ENCODE measurements at places on chromosomes 11 and 22. TPM values are rescaled to one million over a fixed set of nuclear protein-coding genes. Genes with fewer than 3 reads are reported as not detected.

The OR8D4 gene
- not detected for total RNA-seq

The PATE2 gene
- total RNA-seq, result not detected

The CHRDL2 gene
- total RNA-seq, result not detected

DNA sequence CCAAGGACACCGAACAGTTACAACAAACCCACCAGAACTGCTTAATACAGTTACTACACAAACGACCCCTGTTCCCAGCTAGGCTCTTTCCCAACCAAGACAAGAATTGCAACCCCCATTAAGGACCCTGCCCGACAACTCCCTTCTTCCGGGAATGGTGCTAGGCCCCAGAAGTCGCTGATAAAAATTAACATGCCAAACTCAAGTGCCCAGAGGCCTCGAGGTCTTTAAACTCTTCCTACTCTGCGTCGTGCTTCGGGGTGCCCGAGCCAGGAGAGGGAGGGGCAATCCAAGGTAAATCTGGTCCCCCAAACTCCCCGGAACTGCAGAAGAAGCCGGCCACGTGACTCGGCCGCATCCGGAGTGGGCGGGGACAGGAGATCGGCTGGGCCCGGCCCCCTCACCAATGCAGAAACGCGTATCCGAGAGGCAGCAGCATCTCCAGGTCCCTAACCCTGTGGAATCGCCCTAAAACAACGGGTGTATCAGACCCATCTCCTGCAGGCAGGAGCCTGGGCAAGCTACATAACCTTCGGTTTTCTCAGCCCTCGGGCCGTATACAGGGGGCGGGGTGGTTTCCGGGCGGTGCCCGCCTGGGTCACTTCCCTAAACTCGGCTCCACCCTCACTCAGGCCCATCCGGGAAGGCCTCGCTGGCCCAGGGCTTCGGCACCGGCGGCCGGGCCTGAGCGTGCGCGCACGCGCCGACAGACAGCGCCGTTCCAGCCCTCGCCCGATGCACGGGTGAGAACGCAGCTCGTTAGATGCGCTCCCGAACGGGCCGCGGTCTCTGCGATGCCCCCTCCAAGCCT is 1.1 kb downstream of the CFL1 start:
- DNase-seq, result peak; percentile 91
- H3K27me3 ChIP-seq, result no peaks in the 10 kb centered on the region
- peaks cover 48% of the 10 kb centered on the region for H3K36me3 ChIP-seq

DNA sequence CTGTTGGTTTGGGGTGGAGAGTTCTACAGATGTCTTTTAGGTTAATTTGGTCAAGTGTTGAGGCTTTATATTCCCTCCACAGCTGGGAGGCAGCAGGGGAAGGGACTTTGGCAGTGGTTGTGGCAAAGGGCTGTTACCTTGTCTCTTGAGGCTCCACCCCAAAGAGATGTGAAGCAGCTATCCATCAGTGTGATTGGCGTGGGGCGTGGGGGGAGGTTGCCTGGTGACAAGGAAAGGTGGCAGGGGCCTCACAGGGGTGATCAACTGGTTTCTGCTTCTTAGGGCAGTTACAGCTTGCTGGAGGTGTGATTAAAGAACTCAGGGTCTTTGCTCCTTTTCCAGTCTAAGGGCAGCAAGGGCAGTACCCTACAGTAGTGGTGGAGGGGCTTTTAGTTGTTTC is 59.3 kb downstream of the FANCF start:
- H3K27me3 ChIP-seq, result no peaks in the 10 kb centered on the region
- no peak for DNase-seq
- no peaks in the 10 kb centered on the region for H3K36me3 ChIP-seq
- no peaks in the 10 kb centered on the region for H3K4me1 ChIP-seq
- no peak overlapping the region for H3K27ac ChIP-seq

- no peaks in the 10 kb centered on the region for H3K4me1 ChIP-seq
- no peaks in the 10 kb centered on the region for H3K36me3 ChIP-seq
- H3K4me3 ChIP-seq, result no peak overlapping the region
- no peak for DNase-seq
These were observed 1060.8 kb downstream of the OPCML start for GRCh38 chr11:132471466-132471865.

DNA sequence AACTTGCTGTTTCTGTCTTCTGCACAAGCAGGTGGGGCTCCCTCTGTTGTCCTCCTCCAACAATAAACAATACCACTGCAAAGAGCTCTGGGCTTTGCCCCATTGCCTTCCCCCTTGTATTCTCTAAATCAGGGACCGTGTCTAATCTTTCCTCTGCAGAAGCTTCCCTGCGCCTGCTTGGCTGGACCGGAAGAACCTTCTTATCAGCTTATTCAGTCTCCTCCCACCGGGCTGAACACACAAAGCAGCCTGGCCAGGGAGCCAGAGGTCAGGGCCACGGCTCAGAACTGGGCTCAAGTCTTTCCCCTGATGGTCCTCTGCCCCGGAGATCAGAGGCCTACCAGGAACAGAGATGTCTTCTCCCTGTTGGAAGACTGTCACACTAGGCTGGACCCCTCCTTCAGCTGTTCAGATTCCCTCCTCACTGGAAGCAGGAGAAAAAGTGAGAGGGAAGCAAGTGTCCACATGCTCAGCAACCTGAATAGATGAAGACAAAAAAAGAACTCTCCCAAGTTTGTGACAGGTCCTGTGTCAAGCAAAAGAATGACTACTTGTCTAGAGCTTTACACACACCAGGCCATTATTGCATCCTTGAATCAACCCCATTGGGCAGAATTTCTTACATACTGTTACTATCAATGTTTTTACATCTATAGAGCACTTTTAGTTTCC is 63.7 kb downstream of the RAB30 start:
- peaks cover 20% of the 10 kb centered on the region for H3K36me3 ChIP-seq
- peak; percentile 85 for DNase-seq
- H3K4me1 ChIP-seq, result peaks cover 88% of the 10 kb centered on the region
- peak overlapping the region; percentile 31 for H3K4me3 ChIP-seq
- H3K27ac ChIP-seq, result peak overlapping the region; percentile 85

- H3K4me3 ChIP-seq, result no peak overlapping the region
- no peak for DNase-seq
- H3K36me3 ChIP-seq, result no peaks in the 10 kb centered on the region
- no peaks in the 10 kb centered on the region for H3K27me3 ChIP-seq
These were observed 10.7 kb upstream of the SMIM38 start for GRCh38 chr11:69145050-69145380.

DNA sequence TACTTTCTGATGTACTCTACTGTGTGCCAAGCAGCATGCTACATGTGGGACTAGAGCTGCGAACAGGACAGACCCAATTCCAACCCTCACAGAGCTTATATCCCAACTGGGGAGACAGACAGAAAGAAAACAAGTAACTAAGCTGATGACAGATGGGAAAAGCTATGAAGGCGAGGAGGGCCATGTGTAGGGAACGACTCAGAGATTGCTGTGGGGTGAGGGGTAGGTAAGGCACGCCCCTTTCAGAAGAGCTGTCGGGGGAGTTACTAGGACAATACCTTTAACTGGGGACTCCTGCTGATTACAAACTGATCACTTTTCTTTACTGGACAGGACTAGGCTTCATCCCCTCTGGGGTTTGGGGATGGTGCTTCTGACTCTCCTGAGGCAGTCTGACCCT is 48.9 kb downstream of the ST3GAL4 start:
- DNase-seq, result no peak
- H3K4me3 ChIP-seq, result no peak overlapping the region
- H3K27me3 ChIP-seq, result no peaks in the 10 kb centered on the region
- peaks cover 15% of the 10 kb centered on the region for H3K4me1 ChIP-seq
- no peak overlapping the region for H3K27ac ChIP-seq
- H3K36me3 ChIP-seq, result no peaks in the 10 kb centered on the region

- H3K4me1 ChIP-seq, result no peaks in the 10 kb centered on the region
- H3K27ac ChIP-seq, result no peak overlapping the region
- no peak overlapping the region for H3K4me3 ChIP-seq
- H3K27me3 ChIP-seq, result no peaks in the 10 kb centered on the region
- DNase-seq, result no peak
These were observed 103.0 kb downstream of the FBXO7 start for GRCh38 chr22:32577591-32577990.

GRCh38 chr22:28015046-28015425 is 96.0 kb upstream of the PITPNB start:
- H3K36me3 ChIP-seq, result no peaks in the 10 kb centered on the region
- H3K4me3 ChIP-seq, result no peak overlapping the region
- no peaks in the 10 kb centered on the region for H3K4me1 ChIP-seq
- no peak for DNase-seq
- H3K27ac ChIP-seq, result no peak overlapping the region

- no peaks in the 10 kb centered on the region for H3K27me3 ChIP-seq
- H3K4me3 ChIP-seq, result peak overlapping the region; percentile 47
- peaks cover 19% of the 10 kb centered on the region for H3K4me1 ChIP-seq
- no peak for DNase-seq
- no peaks in the 10 kb centered on the region for H3K36me3 ChIP-seq
These were observed 26.8 kb upstream of the CELSR1 start for GRCh38 chr22:46564084-46564714.

DNA sequence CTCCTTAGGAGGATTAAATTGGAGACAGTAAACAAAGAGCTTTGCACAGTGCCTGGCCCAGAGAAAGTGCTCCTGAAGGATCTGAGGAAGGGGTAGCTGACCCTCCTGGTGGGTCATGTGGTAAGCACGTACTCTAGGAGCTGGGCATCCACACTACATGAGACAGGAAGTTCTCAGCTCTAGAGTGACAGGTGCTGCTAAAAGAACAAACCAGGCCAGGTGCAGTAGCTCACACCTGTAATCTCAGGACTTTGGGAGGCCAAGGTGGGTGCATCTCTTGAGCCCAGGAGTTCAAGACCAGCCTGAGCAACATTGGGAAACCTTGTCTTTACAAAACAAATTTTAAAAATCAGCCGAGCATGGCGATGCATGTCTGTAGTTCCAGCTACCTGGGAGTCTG is 13.1 kb downstream of the SLC43A1 start:
- H3K4me1 ChIP-seq, result no peaks in the 10 kb centered on the region
- H3K36me3 ChIP-seq, result peaks cover 34% of the 10 kb centered on the region

GRCh38 chr11:84626256-84626655 is 1000.9 kb downstream of the DLG2 start:
- H3K4me1 ChIP-seq, result no peaks in the 10 kb centered on the region
- H3K36me3 ChIP-seq, result no peaks in the 10 kb centered on the region
- H3K27ac ChIP-seq, result no peak overlapping the region
- H3K27me3 ChIP-seq, result no peaks in the 10 kb centered on the region
- no peak for DNase-seq

- H3K27ac ChIP-seq, result peak overlapping the region; percentile 86
- H3K4me1 ChIP-seq, result peaks cover 39% of the 10 kb centered on the region
- DNase-seq, result no peak
- H3K4me3 ChIP-seq, result peak overlapping the region; percentile 76
- peaks cover 21% of the 10 kb centered on the region for H3K36me3 ChIP-seq
These were observed 3.7 kb upstream of the MTFP1 start for GRCh38 chr22:30421695-30422480.

DNA sequence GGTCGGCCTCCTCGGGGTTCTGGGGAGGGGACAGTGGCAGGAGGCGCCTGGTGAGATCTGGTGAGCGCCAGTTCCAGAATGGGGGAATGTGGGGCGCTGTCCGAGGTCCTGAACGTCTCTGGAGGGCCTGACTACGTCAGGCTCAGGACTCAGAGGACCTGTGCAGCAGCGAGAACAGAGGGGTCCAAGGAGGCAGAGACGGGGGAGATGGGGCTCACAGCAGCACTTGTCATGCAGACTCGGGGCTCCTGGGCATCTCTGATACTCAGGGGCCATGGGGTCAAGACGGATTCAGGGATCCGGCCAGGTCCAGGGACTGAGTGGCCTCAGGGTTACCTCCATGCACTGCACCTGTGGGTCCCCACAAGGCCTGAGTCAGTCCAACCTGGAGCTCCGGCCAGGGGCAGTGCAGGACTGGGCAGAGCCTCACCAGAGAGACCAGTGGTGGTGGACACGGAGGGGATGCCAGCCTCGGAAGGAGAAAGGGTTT is 92.2 kb downstream of the BRD1 start:
- peak; percentile 66 for DNase-seq
- H3K4me3 ChIP-seq, result no peak overlapping the region
- H3K4me1 ChIP-seq, result no peaks in the 10 kb centered on the region

- H3K27me3 ChIP-seq, result no peaks in the 10 kb centered on the region
- H3K27ac ChIP-seq, result no peak overlapping the region
- H3K4me1 ChIP-seq, result no peaks in the 10 kb centered on the region
- no peak overlapping the region for H3K4me3 ChIP-seq
These were observed 10.5 kb downstream of the ACRV1 start for GRCh38 chr11:125670172-125670571.

DNA sequence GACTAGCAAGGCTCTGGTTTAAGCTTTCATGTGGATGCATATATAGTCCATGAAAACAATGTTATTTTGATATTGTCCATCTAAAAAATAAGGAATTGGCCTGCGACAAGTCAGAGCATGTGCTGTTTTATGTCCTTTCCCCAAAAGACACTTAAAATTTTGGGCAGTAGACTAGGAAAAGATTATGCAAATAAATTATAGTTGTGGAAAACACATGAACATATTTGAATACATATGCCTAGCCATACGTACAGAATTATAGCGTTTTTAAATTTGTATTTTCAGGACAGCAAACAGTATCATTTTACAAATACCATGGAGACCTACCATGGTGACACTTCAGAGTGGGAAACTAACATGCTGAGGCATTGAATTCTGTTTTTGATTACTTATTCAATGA is 113.8 kb upstream of the SLC5A12 start:
- no peak for DNase-seq
- H3K27ac ChIP-seq, result no peak overlapping the region
- H3K4me3 ChIP-seq, result no peak overlapping the region
- no peaks in the 10 kb centered on the region for H3K4me1 ChIP-seq

Data from Karpas-422 (cell line).